NCI-H524 (cell line): ENCODE measurements at places on chromosomes 7 and 10.

- no peak for DNase-seq
These were observed 7.3 kb downstream of the TFPI2 start for GRCh38 chr7:93883078-93883916.

- no peak for DNase-seq
These were observed 712.1 kb downstream of the PARD3 start for GRCh38 chr10:34102893-34103506.

GRCh38 chr7:55508221-55509011, 63.9 kb downstream of the VOPP1 start:
- no peak for DNase-seq

- no peak for DNase-seq
These were observed 1247.8 kb upstream of the SORCS1 start for GRCh38 chr10:108412323-108412722.

GRCh38 chr10:6162589-6163356, 40.0 kb upstream of the PFKFB3 start:
- DNase-seq, result no peak

DNA sequence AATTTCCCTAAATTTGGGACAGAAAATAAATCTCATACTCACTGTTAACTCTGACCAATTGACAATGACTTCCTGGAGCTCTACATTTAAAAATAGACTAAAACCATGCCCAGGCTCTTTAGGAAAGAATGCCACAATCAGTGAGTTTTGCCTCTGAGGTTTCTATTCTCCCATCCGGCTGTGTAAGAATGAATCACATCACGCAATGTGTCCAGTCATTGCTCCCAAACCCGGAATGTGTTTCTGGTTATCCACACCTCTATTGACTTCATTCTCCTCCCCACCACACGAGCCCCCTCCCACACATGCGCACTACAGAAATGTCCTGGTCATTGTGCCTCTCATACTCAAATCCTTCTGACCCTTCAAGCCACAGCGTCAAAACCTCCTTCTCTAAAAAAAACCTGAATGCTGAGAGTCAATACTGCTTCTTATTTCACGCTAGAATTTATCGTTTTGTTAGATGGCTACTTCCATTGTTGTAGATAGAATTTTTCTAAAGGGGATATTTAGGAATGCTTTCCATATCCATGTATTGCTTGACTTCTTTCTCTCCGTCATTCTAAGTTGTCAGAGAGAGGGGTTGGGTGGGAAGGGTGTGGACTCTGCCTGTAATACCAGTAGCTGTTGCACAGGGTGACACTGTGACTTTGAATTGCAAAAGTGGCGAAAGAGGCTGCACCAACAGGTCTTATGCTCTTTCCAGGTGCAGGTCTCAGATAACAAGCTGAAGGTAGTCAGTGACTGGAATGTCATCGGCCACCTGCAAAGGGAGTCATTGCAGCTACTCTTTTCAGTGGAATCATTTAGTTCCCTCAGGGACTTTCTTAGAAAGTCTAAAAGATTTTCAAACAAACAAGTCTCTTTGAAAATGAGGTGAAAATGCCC, 356.6 kb downstream of the PAXIP1 start:
- no peak for DNase-seq
